Vagina (tissue), 2 donors: ENCODE measurements at places on chromosomes 6 and 20.

DNA sequence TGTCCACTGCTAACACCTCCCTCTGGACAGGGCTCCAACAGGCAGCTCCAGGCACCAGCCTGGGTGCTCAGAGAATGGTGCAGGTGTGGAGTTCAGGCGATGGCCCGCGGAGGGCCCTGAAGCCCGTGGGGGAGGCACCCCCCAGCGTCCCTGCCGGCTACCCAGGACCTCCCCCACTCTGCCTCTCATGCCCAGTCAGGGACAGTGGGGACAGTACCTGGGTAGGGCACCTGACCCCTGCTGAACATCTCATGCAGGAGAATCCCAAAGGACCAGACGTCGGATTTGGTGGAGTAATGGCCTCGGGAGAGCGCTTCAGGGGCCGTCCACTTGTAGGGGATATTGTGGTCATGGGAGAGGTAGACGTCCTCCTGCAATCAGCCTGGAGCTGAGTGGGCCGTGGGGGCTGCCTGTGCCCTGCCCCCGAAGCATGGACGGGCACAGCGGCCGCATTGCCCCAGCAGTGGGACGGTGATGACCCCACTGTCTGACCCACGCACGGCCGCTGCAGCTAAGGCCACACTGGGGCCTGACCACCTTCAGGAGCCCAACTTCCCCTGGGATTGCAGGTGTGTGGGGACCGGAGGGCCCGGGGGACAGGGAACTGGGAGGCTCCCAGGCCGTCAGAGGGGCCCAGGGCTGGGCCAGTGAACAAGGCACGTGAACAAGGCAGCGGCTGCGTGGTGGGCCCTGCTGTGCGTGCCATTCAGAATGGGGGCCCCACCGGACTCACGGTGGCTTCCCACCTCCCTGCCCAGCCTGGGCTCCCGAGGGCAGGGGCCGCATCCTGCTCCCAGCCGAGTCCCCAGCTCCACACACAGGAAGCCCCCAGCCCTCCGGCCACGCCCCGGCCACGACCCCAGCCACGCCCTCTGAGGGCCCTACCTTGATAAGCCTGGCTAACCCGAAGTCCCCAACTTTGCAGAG, 7.1 kb downstream of the PTK6 start:
- DNase-seq, result no peak

- DNase-seq, result peak; percentile 87
Measured at GRCh38 chr20:3785240-3786125, 1.1 kb downstream of the CENPB start.

- DNase-seq, result no peak
Measured at GRCh38 chr6:131660195-131660594, 23.1 kb downstream of the ENPP3 start.

DNA sequence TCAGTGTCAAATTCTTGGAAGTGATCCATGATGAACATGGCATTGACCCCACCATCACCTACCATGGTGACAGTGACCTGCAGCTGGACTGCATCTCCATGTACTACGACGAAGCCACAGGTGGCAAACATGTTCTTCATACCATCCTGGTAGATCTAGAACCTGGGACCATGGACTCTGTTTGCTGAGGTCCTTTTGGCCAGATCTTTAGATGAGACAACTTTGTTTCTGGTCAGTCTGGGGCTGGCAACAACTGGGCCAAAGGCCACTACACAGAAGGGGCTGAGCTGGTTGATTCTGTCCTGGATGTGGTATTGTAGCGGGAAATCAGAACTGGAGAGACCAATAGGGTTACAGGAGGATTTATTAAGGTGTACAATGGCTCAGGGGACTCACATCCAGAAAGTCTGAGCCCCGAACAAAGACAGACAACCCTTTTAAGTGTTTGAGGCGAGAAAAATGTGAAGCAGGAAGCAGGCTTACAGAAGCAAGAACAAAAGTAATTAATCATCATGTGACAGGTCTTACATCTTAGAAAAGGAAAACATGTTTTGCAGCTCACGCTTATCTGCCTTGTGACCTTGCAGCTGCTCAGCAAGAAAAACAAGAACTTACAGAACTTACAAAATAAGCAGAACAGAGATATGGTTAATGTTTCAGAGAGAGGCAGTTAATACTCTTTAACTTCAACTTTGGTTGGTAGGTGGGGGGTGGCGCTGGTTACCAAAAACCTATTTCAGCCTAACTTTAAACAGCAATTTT, 58.8 kb upstream of the MOCS1 start:
- DNase-seq, result no peak

- DNase-seq, result no peak
Measured at GRCh38 chr6:7137335-7138045, 29.7 kb downstream of the RREB1 start.

GRCh38 chr6:146312608-146313007, 231.0 kb upstream of the RAB32 start:
- DNase-seq, result no peak

DNA sequence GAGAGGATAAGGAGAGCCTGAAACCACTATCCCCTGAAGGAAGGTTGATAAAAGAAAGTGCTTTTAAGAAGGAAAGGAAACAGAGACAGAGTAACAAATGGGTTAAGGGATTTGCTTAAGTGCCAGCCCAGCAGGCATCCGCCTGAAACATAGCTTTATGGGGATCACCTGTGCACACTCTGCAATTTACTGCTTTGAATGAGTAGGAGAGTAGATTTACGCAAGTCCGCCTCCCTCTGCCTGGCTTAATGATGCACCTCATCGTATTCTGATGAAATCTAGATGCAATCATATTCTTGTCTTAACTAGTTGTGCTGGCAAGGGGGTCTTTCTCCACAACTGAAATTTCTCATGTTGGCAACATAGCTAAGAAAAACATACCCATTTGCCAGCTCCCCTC, 101.1 kb upstream of the ID4 start:
- no peak for DNase-seq

DNA sequence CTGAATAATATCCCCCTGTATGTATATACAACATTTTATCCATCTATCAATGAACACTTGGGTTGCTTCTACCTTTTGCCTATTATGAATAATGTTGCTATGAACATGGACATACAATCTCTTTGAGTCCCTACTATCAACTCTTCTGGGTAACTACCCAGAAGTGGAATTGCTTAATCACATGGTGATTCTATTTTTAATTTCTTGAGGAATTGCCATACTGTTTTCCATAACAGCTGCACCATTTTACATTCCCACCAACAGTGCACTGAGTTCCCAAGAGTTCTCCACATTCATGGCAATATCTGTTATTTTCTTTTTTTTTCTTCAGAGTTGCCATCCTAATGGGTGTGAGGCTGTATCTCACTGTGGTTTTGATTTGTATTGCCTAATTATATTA, 88.3 kb downstream of the ZHX3 start:
- no peak for DNase-seq

DNA sequence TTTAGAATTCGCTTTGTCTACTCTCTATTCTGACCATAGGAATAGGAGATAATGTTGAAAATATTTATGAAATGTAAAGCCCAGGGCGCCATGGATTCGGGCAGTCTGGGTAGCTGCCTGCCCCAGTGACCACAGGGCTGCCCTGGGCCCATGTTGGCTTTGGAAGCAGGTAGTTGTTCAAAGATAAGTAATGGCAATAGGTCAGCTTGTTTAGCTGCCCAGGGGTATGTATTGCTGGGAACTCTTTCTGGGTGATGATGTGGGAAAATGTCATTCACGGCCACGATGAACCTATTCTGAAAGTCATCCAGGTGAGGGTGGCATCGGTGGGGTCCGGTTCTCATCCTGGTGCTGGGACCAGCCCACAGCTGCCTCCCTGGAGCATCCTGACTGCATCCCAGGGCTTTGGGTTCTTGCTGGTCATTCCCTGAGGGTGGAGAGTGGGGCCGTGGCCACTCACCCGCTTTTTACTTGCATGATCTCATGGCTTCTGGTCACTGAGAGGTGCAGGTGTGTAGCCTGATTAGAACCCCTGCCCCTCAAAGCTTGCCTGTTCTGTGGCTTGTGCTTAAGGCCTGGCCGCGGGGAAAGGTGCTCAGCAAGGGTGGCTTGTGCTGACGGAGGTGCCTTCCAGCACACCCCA, 102.8 kb downstream of the ERMARD start:
- DNase-seq, result peak; percentile 81

DNA sequence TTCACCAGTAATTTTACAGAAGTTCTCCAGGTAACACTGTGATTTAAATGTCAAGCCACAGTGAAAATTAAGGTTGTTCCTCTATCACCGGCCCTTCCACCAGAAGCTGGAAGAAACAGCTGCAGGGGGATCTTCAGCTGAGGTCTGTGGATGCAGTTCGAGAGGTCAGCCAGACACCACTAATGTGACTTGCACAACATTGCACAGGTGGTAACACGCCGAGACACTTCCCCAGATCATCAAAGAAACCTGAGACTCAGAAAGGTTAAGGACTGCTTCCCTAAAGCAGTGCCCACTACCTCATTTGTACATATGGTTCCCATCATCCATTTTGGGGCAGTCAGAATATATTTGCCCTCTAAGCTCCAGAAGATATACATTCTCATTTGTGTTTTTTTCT, 8.1 kb upstream of the SERPINB9 start:
- no peak for DNase-seq

- no peak for DNase-seq
Measured at GRCh38 chr6:154535147-154535546, 24.7 kb upstream of the CNKSR3 start.

DNA sequence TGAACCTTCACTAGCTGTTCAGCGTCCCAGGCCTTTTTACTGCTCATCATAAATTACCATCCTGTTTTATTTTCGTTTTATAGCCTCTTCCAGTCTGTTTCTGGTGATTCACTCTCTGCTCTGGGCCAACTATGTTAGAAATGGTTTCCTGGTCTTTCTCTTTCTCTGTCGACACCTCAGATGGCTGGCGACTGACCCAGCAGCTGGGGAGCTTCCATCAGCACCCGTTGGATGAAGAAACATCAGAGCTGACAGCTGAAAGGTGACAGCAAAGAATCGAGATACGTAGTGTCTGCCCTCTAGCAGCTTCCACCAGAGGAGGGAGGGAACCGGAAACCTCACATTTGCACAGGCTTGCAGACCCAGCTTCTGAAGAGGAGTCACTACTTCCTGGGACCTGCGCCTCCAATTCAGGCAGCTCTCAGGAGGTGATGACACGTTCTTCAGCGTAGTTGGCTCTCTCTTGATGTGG, 82.9 kb upstream of the MLN start:
- DNase-seq, result no peak
